ENCODE measurements at places on chromosomes 16 and 17. TPM values are rescaled to one million over a fixed set of nuclear protein-coding genes. Genes with fewer than 3 reads are reported as not detected.

The TBC1D3K gene
- not detected for total RNA-seq

The TBC1D26 gene
- not detected for total RNA-seq

The NEUROD2 gene
- not detected for total RNA-seq

The TMEM114 gene
- not detected for total RNA-seq

The TNFRSF13B gene
- total RNA-seq: not detected

The EVPLL gene
- total RNA-seq: not detected

The SDF2 gene
- total RNA-seq: 68.0 TPM

The SPATA22 gene
- total RNA-seq: 0.33 TPM
